Cerebellum (tissue), 4 donors: ENCODE measurements at places on chromosomes 12 and 14.
A peak's percentile ranks its signal among the peaks of the same experiment; 100 is the strongest.

- DNase-seq = no peak
These were observed 96.6 kb upstream of the PCED1B start for GRCh38 chr12:46982629-46983392.

GRCh38 chr12:93376436-93377251 is 1.1 kb upstream of the NUDT4 start:
- no peak for DNase-seq

GRCh38 chr12:112198120-112198733 is 72.9 kb downstream of the TRAFD1 start:
- DNase-seq = peak; percentile 86

GRCh38 chr14:48304729-48305128 is 629.3 kb upstream of the MDGA2 start:
- no peak for DNase-seq

DNA sequence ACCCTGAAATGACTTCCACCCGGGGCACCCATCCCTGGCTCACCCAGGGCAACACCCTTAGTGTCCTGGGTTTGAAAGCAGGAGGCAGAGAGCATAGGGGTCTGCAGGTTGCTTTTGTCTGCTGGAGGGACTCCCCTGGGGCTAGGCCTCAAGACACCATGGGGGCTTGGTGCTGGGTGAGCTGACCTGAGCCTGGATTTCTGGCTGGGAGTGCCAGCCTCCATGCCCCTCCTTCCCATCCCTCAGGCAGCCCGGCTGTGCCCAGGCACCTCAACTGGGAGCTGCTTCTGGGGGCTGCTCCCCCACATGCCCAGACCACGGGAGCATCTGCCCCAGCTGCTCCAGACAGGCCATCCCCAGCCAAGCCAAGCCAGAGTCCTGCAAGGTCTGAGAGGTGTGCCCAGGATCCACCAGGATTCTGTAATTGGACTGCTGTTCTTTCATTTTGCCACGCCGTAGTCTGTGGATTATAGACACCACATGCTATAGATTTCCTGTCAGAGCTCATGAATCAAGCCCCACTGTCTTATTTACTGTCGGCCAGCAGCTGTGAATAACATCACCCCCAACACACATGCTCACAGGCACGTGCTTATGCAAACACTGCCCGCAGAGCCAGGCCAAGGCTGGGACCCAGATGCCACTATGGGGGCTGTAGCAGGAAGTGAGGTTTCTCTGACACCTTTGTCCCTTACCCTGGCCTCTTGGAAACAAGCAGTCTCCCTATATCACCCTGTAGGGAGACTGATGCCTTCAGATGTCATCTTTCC is 29.4 kb upstream of the ESRRB start:
- DNase-seq = no peak

GRCh38 chr14:73723797-73724661 is 9.8 kb upstream of the PNMA1 start:
- DNase-seq = no peak
